ENCODE measurements at places on chromosomes 11 and 22.
A peak's percentile ranks its signal among the peaks of the same experiment; 100 is the strongest.

GRCh38 chr11:107696140-107696539 is 15.7 kb downstream of the SLN start:
- peak overlapping the region; percentile 32 for H3K27ac ChIP-seq
- H3K4me3 ChIP-seq: no peak overlapping the region
- DNase-seq: no peak
- no peaks in the 10 kb centered on the region for H3K36me3 ChIP-seq
- no peaks in the 10 kb centered on the region for H3K4me1 ChIP-seq

DNA sequence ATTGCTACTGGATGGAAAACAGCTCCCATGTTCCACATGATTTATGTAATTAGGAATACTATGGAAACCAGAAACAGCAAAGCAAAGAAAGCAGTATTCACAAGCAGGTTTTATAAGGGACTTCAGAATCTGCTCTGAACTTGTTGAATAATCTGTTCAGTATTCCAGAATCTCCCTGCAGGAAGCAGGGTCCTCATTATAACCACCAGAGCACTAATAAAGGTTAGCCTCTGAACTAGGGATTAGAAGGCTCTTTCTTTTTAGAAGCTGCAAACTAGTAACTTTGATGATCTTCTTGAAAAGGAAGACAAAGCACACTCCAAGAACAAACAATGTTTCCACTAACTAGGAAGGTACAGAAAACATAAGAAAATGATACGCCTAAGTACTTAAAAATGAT is 125.8 kb downstream of the DCDC1 start:
- no peak for DNase-seq
- peaks cover 13% of the 10 kb centered on the region for H3K4me1 ChIP-seq
- H3K27ac ChIP-seq: no peak overlapping the region
- H3K4me3 ChIP-seq: no peak overlapping the region
- H3K36me3 ChIP-seq: no peaks in the 10 kb centered on the region
- H3K27me3 ChIP-seq: no peaks in the 10 kb centered on the region

DNA sequence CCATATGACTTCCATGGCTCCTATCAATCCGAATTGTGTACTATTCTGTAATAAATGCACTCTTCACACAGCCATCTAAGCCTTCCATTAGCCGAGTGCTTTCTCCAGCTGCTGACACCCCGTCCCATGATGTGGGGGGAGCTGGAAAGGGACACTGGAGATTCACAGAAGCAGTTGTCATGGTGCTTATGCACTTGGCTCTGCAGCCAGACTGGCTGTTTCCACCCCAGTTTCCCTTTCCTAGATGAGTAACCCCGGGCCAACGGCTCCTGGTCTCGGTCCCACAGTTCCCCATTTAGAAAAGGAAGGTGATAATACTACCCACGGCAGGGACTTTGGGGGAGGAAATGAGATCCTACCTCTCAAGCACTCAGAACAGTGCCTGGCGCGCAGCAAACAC is 244.9 kb upstream of the SYN3 start:
- H3K27ac ChIP-seq: peak overlapping the region; percentile 66
- no peak overlapping the region for H3K4me3 ChIP-seq
- no peaks in the 10 kb centered on the region for H3K27me3 ChIP-seq
- H3K36me3 ChIP-seq: peaks cover 7% of the 10 kb centered on the region
- no peak for DNase-seq
- peaks cover 41% of the 10 kb centered on the region for H3K4me1 ChIP-seq

- H3K36me3 ChIP-seq: no peaks in the 10 kb centered on the region
- H3K4me1 ChIP-seq: no peaks in the 10 kb centered on the region
- H3K27ac ChIP-seq: peak overlapping the region; percentile 60
- DNase-seq: no peak
These were observed 11.3 kb downstream of the PTPN5 start for GRCh38 chr11:18780329-18780728.

GRCh38 chr22:45246060-45246985 is 5.6 kb upstream of the KIAA0930 start:
- DNase-seq: no peak
- H3K4me3 ChIP-seq: no peak overlapping the region
- H3K36me3 ChIP-seq: no peaks in the 10 kb centered on the region
- peaks cover 7% of the 10 kb centered on the region for H3K27me3 ChIP-seq
- H3K4me1 ChIP-seq: peaks cover 4% of the 10 kb centered on the region
- H3K27ac ChIP-seq: peak overlapping the region; percentile 14

- H3K27ac ChIP-seq: no peak overlapping the region
- no peak overlapping the region for H3K4me3 ChIP-seq
- H3K27me3 ChIP-seq: no peaks in the 10 kb centered on the region
These were observed 174.2 kb upstream of the SORL1-AS1 start for GRCh38 chr11:121626980-121627379.
